Endodermal cell (in vitro differentiated cells): ENCODE measurements at places on chromosomes 6 and 20. TPM values are rescaled to one million over a fixed set of nuclear protein-coding genes. Genes with fewer than 3 reads are reported as not detected.

The BEND3 gene
- 18.0 to 18.9 TPM (median 18.5 TPM) in 3 replicates for total RNA-seq

The TRIM15 gene
- not detected in 2 replicates for total RNA-seq

The GOPC gene
- 19.6 to 31.6 TPM (median 30.3 TPM) in 3 replicates for total RNA-seq

GRCh38 chr6:83603551-83603950, 91.2 kb downstream of the PRSS35 start:
- no peak for DNase-seq

DNA sequence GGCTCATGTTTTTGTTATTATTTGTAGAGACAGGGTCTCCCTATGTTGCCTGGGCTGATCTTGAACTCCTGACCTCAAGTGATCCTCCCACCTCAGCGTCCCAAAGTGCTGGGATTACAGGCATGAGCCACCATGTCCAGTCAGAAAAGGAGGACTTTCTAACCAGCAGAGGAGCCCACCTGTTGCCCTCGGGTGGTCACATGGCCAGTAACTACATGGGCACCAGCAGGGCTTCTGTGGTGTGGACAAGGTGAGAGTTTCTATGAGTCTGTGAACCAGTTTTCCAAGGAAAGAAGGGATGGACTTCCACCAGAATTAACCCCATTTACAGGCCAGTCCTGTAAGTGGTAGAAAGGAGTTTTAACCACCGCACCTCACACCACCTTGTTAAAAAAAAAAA, 125.4 kb downstream of the RIN2 start:
- DNase-seq = no peak

- no peak for DNase-seq
Observed at GRCh38 chr6:3393836-3394202, 63.0 kb downstream of the SLC22A23 start.

- DNase-seq = no peak
Observed at GRCh38 chr6:143098054-143098671, 37.5 kb downstream of the AIG1 start.

DNA sequence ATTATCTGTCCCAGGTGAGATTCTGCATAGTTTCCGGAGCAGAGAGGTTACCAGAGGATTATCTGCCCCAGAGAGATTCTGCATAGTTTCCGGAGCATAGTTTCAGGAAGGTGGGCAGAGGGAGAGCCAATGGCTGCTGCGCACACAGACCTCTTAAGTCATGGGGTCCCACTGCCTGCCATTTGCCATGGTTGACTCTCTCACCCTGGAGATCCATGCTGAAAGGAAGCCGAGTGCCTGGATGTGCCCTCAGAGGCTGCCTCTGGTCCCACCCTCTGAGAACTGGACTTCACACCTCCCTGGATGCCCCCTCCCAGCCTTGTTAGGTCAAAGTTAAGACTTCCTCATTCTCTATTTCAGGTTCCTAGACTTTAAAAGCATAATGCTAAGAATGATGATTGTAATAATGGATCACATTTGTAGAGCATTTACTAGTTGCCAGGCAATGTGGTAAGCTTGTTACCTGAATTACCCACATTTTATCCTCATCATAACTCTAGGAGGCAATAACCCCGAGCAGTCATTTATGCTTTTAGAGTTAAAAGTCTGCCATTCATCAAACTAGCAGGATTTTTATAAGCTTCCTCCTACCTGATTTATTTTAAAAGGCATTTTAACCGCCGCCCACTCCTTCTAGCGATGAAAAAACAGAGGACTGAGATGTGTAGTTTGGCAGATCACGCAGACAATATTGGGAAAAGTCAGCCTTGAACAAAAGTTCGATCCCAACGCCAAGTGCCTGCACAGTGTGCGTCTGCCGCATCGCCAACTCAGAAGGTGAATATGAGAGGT, 11.9 kb downstream of the SERPINB9 start:
- DNase-seq = peak; percentile 61
